Panc1 (cell line): ENCODE measurements at places on chromosomes 7 and 10.
A peak's percentile ranks its signal among the peaks of the same experiment; 100 is the strongest.

GRCh38 chr10:132447446-132448247 lies 50.6 kb downstream of the PWWP2B start:
- no peak for DNase-seq

GRCh38 chr7:88401009-88401623 lies 94.4 kb upstream of the STEAP4 start:
- DNase-seq: no peak

DNA sequence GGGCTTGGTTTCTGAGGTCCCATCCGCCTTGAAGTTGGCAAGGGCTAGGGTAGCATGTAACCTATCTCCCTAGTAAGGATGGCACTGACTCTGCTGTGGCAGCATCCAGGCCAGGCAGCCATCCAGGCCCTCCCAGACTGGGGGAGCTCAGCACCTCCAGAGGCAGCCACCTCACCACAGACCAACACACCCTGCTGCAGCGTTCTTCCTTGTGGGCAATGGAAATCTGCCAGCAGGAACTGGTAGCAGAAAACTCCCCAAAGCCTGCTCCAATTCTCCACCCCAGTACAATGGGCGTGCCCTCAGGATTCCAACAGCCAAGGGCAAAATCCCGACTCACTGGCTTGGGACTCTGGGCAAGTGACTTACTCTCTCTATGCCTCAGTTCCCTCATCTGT lies 27.5 kb downstream of the DLG5 start:
- no peak for DNase-seq

- DNase-seq: no peak
Observed at GRCh38 chr7:42452356-42452755, 215.3 kb upstream of the GLI3 start.

DNA sequence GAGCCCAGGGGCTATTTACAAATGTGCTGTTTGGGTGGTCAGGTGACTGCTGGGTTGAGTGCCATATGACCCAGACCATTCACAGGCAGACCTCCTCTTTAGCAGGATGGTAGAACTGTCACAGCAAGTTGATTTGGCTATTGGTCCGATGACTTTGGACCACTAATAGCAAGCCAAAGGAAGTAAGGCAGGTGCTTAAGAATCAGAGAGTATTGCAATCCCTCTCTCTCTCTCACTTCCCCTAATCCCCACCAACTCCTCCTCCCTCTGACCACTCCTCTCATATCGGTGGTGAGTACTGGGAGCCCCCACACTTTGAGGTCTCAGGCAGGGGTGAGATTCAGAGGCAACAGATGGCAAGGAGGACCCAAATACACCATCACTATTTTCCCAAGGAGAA lies 165.3 kb downstream of the TRIL start:
- no peak for DNase-seq

DNA sequence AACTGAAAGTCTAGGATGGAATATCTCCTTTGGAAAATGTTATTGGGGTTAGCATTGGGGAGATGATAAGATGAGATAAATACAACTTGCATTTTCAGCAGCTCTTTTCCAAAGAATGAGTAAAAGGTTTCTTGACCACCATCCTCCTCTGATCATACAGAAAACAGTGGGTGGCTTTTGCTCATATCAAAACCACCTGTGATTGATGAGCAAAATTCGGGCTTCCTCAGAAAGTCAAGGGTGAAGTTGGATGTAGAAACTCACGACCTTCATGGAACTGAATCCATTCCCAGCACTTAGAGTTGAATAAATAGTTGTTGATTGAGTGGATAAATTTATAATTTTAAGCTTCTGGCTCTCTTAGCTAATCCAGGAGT lies 158.4 kb downstream of the DNAJB6 start:
- DNase-seq: no peak

- no peak for DNase-seq
Observed at GRCh38 chr7:159088016-159088865, 56.4 kb downstream of the VIPR2 start.

- no peak for DNase-seq
Observed at GRCh38 chr7:17305387-17306171, 7.1 kb downstream of the AHR start.

DNA sequence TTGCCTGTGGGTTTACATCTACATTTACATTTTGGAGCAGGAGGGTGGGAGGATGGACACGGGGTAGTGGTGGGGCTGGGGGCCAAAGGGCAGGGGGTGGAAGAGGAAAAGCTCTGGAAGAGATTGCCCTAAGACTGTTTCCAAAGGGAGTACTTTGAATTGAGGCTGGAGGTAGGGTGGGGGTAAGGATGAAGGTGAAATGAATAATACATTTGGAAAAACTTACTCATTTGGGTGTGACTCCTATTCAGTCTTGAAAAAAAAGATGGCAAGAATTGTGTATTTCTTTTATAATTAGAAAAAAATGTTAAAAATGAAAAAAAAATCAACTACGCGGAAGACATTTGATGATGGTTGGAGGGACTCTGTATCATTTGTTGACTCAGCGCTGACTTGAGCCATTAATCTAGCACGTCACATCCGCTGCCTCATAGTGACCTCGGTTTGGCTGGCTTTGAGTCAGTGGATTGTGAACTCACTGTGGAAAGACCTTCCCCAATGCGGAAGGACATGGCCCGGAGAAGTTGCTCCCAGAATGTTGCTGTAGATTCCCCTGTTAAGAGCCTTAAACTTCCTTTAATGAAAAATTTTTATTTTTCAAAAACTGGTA lies 2.8 kb downstream of the FAM180A start:
- DNase-seq: peak; percentile 25

DNA sequence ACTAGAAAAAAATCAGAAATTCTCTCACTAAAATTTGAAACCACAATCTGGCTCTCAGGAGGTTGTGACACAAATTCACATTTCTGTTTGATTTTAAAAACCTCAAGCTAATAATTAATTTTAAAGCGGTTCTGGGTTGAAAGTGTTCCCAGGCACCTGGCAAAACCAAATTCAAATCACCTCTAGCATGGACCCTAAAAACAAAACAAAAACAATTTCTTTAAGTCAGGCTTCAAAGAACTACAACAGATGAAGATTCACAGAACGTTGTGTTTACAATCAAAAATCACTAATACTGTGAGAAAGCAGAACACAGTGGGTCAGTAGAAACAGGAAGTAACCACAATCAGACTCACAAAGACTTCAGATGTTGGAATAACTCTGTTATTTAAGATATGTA lies 7.2 kb upstream of the RELN start:
- no peak for DNase-seq

DNA sequence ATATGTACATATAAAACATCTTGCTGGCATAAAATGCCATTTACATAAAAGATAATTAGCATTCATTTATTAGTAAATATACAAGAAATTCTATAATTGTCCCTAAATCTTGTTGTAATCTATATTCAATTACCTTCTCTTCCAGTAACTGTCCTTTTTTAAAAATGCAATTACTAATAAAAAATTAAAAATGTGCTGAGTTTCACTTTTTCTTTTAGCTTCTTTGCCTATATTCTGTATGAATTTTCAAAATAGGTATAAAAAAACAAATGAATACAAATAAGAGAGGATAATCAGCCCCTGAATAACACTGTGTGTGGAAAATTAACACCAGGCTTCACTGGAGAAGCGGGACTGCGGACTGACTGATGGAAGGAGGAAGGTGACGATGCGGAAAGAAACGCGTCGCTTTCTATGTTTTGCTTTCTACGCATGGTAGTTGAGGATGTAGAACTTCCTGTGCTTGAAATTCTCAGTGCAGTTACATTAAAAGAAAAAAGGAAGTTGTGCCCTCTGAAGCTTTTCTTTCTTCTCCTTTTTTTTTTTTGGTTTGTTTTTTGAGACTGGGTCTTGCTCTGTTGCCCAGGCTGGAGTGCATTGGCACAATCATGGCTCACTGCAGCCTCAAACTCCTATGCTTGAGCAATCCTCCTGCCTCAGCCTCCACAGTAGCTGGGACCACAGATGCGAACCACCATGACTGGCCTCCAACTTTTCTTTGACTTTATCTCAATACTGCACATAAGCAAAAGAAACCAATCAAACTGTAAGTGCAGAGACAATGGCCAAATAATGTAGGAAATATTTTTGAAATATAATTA lies 7.4 kb upstream of the ZMYND11 start:
- DNase-seq: no peak

- DNase-seq: no peak
Observed at GRCh38 chr10:89236226-89236797, 15.3 kb downstream of the LIPA start.

- DNase-seq: no peak
Observed at GRCh38 chr7:36171503-36171902, 18.4 kb downstream of the EEPD1 start.

DNA sequence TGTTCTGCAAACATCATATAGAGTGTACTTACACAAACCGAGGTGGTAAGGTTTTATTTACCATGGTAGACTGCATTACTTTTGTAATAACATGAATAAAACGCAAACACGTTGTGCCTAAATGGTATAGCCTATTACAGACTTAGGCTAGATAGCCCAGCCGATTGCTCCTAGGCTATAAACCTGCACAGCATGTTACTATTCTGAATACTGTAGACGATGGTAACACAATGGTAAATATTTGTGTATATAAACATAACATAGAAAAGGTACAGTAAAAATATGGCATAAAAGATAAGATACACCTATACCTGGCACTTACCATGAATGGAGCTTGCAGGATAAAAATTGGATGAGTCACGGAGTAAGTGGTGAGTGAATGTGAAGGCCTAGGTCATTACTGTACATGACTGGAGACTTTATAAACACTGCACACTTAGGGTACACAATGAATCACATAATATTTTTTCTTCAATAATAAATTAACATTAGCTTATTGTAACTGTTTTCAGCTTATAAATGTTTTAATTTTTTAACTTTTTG lies 16.3 kb downstream of the AKR1D1 start:
- DNase-seq: no peak

- DNase-seq: no peak
Observed at GRCh38 chr10:59611048-59611447, 98.6 kb downstream of the SLC16A9 start.

DNA sequence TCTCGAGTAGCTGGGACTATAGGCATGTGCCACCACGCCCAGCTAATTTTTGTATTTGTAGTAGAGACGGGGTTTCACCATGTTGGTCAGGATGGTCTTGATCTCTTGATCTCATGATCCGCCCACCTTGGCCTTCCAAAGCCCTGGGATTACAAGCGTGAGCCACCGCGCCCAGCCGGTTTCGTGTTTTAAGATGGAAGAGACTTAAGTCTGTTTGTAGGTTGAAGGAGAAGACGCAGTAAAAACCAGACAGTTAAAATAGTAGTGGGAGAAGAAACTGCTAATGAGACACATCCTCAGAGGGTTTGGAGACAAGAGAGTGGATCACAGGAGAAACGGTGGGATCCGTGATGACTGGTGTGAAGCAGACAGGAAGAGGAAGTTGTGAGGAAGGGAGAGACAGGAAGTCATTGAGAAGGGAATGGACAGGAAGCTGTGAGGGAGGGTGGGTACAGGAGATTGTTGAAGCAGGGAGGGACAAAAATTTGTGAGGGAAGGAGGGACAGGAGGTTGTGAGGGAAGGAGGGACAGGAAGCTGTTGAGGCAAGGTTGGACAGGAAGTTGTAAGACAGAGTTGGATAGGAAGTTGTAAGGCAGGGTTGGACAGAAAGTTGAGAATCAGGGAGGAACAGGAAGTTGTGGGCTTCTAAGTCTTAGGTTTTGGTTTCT lies 115.5 kb downstream of the WDFY4 start:
- no peak for DNase-seq

GRCh38 chr10:28400176-28400575 lies 97.3 kb upstream of the MPP7 start:
- DNase-seq: no peak

DNA sequence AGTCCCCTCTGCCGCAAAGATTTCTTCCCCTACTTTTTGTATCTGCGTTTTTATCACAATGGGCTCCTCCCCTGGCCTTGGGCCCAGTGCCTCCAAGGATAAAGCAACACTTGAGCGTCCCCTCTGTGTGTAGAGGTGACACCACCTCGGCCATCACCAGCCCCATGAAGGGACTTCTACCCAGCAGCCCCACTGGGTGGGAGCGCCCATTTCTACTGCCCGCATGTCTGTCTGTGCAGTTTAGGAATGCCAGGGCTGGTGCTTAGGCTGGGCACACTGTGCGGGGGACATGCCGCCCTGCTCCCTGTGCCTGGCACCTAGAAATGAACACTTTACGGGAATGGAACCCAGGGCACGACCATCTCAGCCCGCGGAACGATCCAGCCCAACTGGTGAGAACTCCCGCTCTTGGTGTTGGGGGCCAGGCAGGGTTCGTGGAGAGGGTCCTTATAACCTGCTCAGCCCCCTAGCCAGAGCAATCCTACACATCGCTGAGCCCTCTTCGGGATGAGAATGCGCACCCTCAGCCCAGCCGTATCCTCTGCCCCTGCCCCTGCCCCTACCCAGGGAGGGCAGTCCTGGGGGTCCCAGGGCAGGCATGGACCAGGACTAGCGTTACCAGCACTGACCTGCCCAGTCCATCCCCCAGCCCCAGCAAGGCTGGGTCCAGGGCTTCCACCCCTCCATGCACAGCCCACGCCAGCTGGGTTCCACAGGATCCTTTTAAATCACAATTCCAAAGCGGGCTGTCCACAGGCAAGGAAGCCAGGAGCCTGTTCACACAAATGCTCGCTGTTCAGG lies 12.8 kb downstream of the CRYGN start:
- DNase-seq: no peak

DNA sequence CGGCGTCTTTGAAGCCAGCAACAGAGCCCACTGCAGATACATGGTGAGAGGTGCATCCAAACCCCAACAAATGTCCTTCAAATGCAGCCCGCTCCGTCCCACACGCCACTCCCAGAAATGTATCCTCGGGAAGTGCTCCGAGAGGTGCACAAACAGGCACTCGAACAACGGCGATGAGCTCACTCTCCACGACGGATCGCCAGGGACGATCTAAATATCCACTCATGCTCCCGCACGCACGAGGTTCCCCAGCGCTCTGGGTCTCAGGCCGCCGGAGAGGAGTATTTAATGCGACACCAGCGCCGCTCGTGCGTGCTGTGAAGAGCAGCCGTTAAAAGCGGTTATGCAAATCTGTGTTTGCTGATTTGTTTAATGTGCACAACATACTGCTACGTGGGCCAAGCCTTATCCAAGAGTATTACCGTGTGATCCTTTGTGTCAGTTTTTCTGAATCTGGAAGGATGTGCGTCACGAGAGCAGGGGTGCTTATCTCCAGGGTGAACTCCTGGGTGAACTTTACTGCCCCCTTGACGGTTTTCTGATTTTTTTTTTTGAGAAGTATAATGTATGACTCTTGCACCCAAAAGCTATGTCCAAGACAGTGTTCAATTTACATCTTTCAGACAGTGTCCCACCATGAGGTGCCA lies 48.5 kb upstream of the PPP2R2D start:
- DNase-seq: no peak

DNA sequence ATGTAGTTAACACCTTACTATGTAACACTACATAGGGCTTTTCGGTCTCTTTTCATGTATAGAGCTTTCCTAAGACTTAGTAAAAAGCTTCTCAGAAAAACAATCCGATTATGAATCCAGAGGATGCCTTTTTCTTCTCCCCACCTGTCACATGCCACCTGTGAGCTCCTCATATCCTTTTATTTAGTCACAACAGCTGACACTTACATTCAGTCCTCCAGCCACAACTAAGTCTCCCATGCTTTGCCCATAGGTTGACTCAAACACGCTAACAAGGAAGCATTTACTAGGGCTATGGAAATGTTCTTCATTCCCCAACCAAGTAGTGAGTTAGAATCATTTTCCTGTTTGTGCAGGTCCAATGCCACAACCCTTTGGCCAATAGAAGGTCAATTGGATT lies 7.9 kb downstream of the ENO4 start:
- DNase-seq: no peak
